ENCODE measurements at places on chromosomes 12 and 14.
A peak's percentile ranks its signal among the peaks of the same experiment; 100 is the strongest.

DNA sequence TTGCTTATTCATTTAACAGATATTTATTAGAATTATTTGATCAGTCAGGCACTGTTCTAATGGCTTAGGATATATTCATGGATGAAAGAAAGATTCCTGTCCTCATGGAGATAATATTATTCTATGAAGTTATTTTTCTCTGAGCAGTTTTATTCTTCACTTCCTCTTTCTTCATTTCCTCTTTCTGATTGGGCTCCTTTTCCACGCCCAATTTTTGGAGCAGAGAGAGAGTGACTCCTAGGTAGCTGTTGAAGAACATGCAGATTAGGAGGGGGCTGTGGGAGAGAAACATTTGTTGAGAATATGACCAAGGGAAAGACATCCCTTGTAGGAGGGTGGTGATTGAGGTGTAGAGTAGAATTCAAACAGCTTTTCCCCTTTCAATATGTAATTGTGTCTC, 6.0 kb upstream of the YARS2 start:
- no peak for DNase-seq

DNA sequence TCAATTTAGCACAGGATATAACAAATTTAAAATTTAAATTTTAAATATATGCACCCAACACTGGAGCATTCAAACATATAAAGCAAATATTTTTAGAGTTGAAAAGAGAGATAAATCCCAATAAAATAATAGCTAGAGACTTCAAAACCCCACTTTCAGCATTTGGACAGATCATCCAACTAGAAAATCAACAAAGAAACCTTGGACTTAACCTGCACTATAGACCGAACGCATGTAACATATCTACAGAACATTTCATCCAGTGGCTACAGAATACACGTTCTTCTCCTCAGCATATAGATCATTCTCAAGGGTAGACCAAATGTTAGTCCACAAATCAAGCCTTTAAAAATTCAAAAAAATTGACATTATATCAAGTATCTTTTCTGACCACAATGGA, 64.0 kb downstream of the SPTSSA start:
- DNase-seq = no peak

DNA sequence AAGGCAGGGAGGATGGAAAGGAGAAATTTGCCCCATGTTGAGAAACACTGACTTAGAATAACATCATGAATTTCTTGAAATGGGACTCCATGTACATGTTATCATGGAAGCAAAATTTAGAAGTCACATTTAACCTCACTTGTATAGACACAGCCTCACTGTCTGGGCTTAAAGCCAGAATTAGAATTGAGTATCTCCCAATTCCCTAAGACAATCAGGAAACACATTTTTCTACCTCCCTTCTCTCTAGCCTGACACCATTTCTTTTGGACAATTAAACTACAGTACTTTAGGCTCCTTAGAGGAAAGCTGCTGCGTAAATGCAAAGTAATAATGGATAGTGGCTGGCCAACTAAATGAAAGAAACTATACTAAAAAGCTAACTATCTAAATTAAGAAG, 795.5 kb downstream of the C12orf50 start:
- DNase-seq = no peak

DNA sequence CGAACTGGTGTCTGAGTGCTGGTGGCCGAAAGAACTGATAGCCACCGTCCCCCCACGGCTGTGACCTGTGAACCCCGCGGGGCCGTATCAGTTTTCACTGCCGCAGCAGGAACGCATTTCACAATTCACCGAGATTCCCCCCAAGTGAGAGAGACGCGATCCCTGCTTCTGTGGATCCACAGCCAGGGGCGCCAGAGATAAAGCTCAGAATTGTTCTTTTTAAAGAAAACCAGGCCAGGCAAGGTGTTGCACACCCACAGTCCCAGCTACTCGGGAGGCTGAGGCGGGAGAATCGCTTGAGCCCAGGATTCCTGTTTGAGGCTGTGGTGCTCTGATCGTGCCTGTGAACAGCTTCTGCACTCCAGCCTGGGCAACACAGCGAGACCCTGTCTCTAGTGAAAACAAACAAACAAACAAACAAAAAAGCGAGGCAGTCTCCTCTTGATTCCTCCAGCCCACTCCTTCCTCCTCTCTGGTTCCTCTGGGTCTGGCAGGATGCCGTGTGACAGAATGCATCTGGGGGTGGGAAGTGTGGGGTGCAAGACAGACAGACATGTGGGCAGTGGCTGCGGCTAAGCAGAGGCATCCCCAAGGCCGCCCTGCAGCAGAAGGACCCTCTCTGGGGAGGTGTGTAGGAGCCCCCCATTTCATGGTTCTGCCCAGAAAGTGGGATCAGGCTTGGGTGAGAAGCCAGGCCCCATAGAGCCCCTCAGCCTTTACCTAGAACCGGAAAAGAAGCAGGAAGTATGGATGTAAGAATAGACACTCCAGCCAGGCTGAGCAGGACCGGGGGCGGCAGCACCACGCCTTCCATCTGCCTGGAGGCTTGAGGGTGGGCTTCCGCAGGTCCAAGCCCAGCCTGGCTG, 39.2 kb upstream of the PPP1R13B start:
- DNase-seq = peak; percentile 64

DNA sequence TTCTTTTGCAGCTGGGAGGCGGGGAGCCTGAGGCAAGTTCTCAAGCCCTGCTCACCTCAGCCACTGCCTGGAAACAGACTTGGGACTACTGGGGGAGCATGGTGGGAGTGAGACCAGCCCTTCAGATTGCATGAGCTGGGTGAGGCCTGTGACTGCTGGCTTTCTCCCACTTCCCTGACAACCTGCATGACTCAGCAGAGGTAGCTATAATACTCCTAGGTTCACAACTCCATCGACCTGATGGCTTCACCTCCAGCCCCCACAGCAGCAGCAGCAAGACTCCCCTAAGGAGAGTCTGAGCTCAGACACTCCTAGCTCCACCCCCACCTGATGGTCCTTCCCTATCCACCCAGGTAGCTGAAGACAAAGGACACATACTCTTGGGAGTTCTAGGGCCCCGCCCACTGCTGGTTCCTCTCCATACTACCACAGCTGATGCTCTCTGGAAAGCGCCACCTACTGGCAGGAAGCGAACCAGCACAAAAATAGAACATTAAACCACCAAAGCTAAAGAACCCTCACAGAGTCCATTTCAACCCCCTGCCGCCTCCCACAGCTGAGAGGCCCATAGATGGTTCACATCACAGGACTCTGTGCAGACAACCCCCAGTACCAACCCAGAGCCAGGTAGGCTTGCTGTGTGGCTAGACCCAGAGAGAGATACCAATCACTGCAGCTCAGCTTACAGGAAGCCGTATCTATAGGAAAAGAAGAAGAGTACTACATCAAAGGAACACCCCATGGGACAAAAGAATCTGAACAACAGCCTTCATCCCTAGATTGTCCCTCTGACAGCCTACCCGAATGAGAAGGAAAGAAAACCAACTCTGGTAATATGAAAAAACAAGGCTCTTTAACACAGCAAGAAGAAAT, 68.7 kb downstream of the RPAP3 start:
- DNase-seq = no peak

DNA sequence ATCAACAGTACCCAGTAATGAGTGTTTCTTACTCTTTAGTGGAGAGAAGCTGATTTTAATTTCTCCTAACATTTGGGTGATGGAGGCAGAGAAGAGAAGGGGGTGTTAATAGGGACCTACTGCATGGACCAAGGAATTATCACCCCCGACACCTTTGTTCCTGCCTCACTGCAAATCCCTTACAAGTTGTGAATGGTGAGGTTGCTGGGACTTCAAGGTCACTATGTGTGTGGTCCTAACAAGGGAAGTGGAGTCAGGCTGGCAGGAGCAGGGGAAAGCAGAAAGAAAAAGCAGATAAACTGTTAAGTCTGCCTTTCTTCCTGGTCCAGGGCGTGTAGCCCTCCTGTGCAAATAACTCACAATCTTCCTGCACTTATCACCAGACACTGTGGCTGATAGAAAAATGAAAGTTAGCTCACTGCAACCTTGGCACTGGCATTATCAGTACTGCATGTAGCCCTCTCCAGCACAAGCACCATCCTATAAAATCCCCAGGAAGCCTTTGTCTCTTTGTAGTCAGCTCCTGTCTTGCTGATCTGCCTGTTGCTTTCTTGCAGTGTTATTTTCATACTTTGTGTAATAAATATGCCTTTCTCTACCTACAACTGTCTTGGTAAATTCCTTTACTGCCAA, 112.3 kb upstream of the DNM1L start:
- no peak for DNase-seq

GRCh38 chr14:102530828-102531478, 21.4 kb upstream of the ANKRD9 start:
- DNase-seq = no peak

DNA sequence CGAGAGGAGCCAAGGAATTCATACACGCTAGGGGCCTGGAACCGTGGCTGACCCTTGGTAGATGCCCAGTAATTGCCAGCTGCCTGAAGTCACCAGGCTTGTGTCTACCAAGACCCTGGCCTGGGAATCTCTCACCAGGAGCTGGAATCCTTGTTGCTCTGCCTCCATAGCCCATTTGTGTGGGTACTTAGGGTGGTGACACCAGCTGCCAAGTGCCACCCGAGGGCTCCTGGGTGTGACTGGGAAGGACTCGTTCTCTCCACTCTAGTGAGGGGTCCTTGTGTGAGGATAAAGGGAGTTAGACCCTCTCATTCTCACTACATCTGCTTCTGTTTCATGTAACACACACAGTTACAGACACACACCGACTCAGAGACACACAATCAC, 17.9 kb downstream of the SERPINA1 start:
- no peak for DNase-seq

DNA sequence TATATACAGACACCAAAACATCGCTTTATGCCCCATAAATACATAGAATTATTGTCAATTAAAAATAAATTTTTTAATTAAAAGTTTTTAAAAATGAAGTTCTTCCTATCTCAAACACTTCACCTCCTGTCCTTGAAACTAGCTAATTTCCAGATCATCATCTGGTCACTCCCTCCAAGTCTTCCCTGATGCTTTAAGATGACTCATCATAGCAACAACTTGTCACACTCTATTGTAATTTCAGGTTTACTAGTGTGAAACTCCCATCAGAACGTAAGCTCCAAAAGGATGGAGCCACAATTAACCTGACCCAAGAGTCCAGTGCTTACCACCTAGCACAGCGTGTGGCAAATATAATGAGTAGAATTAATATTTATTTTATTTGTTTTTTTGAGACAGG, 16.3 kb downstream of the GXYLT1 start:
- DNase-seq = no peak

- DNase-seq = peak; percentile 91
Observed at GRCh38 chr12:94145191-94145983, 3.0 kb upstream of the PLXNC1 start.

GRCh38 chr12:110007881-110008280, 8.7 kb downstream of the ANKRD13A start:
- no peak for DNase-seq

DNA sequence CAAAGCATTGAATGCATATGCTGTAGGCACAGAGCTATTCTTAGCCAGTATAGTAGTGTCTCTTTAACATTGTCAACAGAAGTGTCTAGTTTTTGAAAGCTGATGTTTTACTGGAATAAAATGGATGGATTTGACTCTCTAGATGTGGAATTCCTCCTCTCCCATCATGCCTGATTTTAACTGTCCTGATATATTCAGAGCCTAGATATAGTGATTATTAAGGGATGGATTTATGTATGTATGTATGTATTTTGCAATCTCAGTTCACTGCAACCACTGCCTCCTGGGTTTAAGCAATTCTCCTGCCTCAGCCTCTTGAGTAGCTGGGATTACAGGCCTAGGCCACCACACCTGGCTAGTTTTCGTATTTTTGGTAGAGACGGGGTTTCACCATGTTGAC, 144.8 kb upstream of the NAV3 start:
- DNase-seq = no peak

DNA sequence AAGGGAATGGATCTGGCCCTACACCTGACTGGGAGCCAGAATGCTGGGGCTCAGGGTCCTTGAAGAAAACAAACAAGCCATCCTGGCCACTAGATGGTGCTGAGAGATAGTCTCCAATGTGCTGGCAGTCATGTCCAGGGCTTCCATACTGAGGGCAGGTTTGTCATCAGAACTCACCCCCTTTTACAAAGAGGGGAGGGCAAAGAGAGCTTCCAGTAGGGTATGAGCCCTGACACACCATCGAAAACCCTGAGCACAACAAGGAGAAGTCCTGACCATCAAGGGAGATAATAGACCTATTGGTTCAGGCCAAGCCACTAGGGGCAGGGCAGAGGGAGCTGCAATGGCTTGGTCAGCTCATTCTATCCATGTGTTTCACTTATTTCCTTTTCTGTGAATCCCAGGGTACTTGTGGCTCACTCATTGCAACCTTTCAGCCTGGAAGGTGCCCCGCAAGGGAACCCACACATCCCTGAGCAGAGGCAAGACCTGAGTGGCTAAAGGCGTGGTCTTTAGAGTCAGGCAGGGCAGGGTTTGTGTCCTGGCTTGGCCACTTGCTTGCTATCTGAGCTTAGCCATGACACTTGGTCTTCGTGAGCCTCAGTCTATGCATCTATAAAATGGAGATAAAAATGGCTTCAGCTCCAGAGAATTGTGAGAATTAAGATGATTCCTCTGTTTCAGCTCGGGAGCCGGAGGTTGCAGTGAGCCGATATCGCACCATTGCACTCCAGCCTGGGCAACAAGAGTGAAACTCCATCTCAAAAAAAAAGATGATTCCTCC, 6.2 kb upstream of the PLEKHH1 start:
- peak; percentile 83 for DNase-seq

GRCh38 chr14:36604757-36605505, 22.5 kb upstream of the NKX2-8 start:
- DNase-seq = peak; percentile 76

DNA sequence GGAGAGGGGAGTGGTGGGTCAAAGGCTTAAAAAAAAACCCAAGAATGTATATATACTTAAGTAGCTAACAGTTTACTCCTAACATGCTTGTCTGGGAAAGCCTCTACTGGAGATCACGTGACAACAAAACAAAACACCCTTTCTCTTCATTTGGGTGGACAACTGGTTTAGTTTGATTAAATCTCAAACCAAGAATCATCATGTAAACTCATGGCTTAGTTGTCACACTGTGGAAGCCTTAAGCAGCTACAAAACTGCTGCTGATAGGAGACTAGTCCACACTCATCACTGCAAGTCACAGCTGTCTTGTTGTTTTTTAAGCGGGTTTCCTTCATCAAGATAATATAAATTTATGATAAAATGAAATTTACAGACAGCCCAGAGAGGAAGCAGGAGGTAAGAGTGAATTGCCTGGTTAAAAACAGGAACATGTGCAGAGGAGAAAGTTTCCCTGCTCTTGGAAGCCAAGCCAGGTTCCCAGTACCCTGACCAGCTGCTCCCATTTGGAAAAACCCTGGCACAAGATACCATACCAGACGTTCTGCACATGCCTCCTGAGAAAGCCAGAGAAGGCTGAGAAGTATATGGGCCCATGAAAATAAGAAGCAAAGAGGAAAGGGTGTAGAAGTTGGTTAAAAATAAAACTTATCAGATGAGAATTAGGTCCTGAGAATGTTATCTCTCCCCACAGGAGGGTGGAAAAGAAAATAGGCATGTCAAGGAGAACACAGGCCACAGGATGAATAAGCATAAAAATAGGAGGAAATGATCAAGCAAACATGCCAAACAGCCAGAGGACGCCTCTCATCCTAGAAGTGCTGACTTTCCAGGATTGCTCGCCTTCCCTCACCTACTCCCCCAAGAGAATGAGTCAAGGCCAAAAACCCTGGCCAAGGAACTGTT, 34.0 kb downstream of the EGLN3 start:
- no peak for DNase-seq

GRCh38 chr12:106897981-106898901, 57.5 kb upstream of the TMEM263 start:
- peak; percentile 44 for DNase-seq

Measured in osteoblast (primary cell).